ENCODE measurements at places on chromosomes 1 and 21. TPM values are rescaled to one million over a fixed set of nuclear protein-coding genes. Genes with fewer than 3 reads are reported as not detected.

DNA sequence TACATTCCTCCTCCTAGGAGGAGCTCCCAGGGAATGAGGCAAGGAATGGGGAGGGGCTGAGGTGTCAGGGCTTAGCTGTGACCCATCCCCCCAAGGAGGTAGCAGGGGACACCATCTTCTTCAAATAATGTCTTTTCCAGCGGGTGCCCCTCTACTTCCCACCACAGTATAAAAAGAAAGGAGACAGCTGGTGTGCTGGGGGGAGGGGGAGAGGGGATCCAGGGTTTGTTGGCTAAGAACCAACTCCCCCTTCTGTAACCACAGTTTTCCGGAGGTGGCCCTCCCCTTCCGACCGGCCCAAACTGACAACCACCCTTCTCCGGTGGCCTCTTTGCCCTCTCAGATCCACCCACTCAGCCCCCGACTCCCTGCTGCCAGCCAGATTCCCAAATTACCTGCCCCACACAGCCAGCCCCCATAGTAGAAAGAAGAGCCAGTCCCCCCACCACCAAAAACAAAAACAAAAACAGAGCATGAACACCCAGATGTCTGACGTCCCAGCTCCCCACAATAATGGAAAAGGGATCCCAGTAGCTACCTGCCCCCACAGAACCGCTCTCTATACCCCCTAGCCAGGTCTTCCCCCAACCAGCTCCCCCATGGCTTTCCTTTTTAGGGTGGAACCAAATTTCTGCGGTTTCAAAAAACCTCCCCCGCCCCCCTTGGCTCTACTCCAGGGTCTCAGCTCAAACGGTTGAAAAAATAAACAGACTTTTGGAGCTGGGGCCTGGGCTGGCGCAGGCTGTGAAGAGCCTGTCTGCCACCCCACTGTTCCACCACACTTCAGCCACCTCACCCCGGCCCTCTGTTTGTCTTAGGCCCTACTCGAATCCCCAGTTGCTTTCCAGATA, 2.1 kb downstream of the ARHGEF2 start:
- no peaks in the 10 kb centered on the region for H3K27me3 ChIP-seq
- DNase-seq = peak; percentile 70
- H3K27ac ChIP-seq = peak overlapping the region; percentile 57
- peak overlapping the region; percentile 97 for H3K4me3 ChIP-seq
- peaks cover 45% of the 10 kb centered on the region for H3K4me1 ChIP-seq

FALEC gene
- 0.73 TPM for total RNA-seq

DNA sequence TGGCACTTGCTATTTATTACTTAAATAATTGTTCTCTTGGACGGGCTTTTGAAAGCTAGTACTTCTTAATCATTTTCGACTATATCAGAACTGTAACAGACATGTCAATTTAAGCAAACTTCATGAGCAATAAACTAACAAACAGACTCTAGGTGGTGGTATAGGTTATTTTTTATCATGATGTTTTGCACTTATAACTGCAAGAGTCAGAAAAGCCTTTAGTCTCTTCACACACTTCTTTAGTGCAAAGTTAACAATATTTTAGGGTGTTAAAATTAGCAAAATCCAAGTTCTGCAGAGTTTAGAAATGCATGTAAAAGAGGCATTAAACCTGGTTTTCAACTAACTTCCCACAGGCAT, 2.2 kb downstream of the NRIP1 start:
- H3K36me3 ChIP-seq = peaks cover 8% of the 10 kb centered on the region
- peak overlapping the region; percentile 85 for H3K4me3 ChIP-seq
- DNase-seq = peak; percentile 63
- peaks cover 48% of the 10 kb centered on the region for H3K4me1 ChIP-seq
- H3K27ac ChIP-seq = peak overlapping the region; percentile 53

- no peaks in the 10 kb centered on the region for H3K36me3 ChIP-seq
- H3K4me1 ChIP-seq = no peaks in the 10 kb centered on the region
- peak; percentile 55 for DNase-seq
Measured at GRCh38 chr1:171286032-171286705, 27.8 kb upstream of the FMO4 start.

PYCR2 gene
- total RNA-seq = 69.0 TPM

TMPRSS15 gene
- 0.12 TPM for total RNA-seq

PCBP3 gene
- total RNA-seq = 2.4 TPM

DNA sequence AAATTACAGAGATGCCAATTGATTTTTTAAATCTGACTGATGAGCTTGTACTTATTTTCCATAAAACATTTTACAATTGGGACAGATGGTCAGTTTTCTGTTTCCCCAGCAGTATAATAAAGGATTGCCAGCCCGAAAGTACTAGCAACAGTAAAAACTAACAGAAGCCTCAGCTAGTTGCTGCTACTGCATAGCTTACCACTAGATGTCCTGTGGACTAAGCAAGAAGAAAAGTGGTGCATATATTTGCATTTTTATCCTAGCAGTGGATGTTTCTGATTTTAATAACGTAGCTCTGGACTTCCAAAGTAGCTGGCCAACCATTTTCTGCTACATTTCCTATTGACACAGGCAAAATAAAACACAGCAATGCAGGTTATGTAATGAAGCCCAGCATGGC, 241.5 kb downstream of the BARHL2 start:
- H3K27ac ChIP-seq = no peak overlapping the region
- H3K27me3 ChIP-seq = peaks cover 52% of the 10 kb centered on the region
- H3K4me3 ChIP-seq = no peak overlapping the region

LRRN2 gene
- 9.0 TPM for total RNA-seq

PTPRU gene
- total RNA-seq = 25.7 TPM

IGSF5 gene
- total RNA-seq = not detected

DNA sequence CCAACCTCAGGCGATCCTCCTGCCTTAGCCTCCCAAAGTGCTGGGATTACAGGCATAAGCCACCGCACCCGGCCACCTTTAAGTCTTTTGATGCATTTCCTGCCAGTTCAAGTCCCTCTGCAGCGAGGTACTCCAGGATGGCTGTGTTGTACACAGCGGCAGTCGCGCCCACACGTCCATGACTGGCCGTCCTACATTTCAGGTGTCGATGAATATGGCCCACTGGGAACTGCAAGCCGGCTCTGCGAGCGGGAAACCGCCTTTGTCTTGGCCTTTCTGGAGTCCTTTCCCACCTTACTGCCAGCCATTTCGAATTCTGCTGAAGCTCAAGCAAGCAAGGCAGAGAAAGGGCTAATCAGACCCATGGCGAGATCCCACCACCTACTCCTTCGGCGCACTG, 34.6 kb downstream of the TRAPPC10 start:
- no peak overlapping the region for H3K4me3 ChIP-seq
- no peak for DNase-seq
- H3K36me3 ChIP-seq = no peaks in the 10 kb centered on the region

DNA sequence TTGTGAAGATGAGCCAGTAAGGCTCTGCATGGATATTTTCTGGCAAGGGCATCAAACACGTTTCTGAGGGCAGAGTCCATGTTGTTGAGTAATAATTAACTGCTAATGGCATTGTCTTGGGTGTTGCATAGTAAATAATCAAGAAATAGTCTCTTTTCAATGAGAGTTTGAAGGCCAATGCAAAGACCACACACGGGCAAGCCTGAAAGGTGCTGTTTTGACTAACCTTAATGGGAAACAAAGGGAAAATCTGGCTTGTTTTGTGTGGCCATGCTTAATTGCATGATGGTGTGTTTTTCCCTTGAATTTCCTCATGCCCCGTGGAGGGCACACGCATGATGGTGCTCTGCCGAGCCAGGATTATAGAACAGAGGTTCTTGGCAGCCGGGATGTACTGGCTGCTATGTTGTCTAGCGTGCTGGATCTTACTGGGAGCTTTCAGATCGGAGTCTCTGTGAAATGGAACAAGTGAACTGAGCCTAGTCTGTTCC, 127.6 kb downstream of the NOS1AP start:
- DNase-seq = no peak
- H3K27ac ChIP-seq = no peak overlapping the region
- H3K27me3 ChIP-seq = no peaks in the 10 kb centered on the region
- no peak overlapping the region for H3K4me3 ChIP-seq
- H3K36me3 ChIP-seq = no peaks in the 10 kb centered on the region
- H3K4me1 ChIP-seq = peaks cover 9% of the 10 kb centered on the region

DNA sequence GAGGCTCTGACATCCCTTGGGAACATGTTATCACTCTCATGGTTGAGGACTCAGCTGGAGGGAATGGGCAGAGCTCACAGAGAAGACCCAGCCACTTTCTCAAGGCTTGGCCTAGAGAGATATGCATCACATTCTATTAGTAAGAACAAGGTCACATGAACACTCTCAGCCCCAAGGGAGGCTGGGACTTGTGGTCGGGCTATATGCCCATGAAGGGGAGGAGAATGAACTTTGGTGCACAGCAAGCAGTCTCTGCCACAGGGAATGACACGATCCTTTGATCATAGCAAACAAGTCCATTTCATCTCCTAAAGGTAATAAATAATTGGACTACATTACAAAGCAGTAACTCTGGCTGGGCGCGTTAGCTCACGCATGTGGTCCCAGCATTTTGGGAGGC, 105.7 kb downstream of the SYF2 start:
- no peaks in the 10 kb centered on the region for H3K36me3 ChIP-seq
- H3K4me1 ChIP-seq = no peaks in the 10 kb centered on the region
- H3K27me3 ChIP-seq = peaks cover 7% of the 10 kb centered on the region
- H3K27ac ChIP-seq = no peak overlapping the region
- no peak overlapping the region for H3K4me3 ChIP-seq

- peaks cover 22% of the 10 kb centered on the region for H3K4me1 ChIP-seq
- H3K27me3 ChIP-seq = no peaks in the 10 kb centered on the region
- H3K27ac ChIP-seq = no peak overlapping the region
Measured at GRCh38 chr1:154174654-154175053, 17.2 kb downstream of the TPM3 start.

DNA sequence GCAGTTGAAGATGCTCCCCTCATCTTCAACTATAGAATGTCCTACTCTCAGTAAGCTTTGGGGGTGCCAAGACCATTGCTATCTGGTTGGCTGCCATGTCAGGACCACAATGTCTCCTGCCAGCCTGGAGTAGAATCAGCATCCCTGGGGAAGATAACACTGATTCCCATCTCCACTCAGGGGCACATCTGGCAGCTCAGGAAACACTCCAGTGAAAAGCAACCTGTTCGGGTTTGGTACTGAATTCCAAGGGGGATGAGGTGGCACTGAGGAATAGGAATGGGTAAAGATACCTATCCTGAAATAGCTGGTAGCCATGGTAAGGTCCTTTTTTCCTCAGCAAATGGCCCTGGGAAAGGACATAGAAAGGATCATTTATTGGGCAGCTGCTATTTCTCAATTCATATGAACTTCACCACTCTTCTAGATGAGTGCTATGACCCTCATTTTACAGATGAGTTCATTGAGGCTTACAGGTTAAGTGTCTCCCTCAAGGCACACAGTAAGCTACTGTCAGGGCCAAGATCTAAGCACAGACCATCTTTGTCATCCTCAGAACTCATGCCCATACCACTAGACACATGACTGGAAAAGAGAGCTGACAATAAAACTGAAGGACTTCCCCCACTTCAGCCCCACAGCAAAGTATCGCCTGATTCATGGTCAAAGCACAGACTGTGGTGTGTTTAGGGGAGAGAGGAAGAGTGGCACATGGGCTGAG, 31.4 kb downstream of the AK2 start:
- peaks cover 14% of the 10 kb centered on the region for H3K36me3 ChIP-seq
- H3K4me1 ChIP-seq = peaks cover 51% of the 10 kb centered on the region
- no peak for DNase-seq
- H3K27me3 ChIP-seq = no peaks in the 10 kb centered on the region

- DNase-seq = peak; percentile 58
- no peak overlapping the region for H3K27ac ChIP-seq
- H3K4me1 ChIP-seq = peaks cover 35% of the 10 kb centered on the region
- no peaks in the 10 kb centered on the region for H3K27me3 ChIP-seq
- no peak overlapping the region for H3K4me3 ChIP-seq
- H3K36me3 ChIP-seq = no peaks in the 10 kb centered on the region
Measured at GRCh38 chr1:56330391-56331026, 248.9 kb downstream of the PLPP3 start.

SMCP gene
- total RNA-seq = not detected

DNA sequence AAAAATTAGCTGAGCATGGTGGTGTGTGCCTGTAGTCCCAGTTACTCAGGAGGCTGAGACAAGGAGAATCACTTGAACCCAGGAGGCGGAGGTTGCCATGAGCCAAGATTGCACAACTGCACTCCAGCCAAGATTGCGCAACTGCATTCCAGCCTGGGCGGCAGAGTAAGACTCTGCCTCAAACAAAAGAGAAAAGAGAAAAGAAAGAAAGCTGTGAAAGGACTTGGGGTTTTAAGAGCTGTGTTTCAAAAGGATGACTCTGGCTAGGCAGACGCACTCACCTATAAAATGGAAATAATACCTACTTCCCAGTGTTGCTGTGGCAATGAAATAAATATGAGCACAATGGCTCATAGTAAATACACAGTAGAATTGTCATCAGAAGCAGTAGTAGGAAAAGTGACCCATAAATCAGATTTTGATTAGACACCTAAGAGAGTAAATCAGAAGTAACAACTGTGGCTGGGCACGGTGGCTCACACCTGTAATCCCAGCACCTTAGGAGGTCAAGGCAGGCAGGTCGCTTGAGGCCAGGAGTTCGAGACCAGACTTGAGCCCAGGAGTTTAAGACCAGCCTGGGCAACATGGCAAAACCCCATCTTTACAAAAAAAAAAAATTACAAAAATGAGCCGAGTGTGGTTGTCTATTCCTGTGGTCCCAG, 45.9 kb upstream of the PUM1 start:
- peak overlapping the region; percentile 18 for H3K27ac ChIP-seq
- peak; percentile 50 for DNase-seq
- no peaks in the 10 kb centered on the region for H3K27me3 ChIP-seq
- H3K4me3 ChIP-seq = no peak overlapping the region
- H3K36me3 ChIP-seq = no peaks in the 10 kb centered on the region

- no peak for DNase-seq
- peak overlapping the region; percentile 77 for H3K4me3 ChIP-seq
- peaks cover 34% of the 10 kb centered on the region for H3K36me3 ChIP-seq
Measured at GRCh38 chr1:152034324-152034653, 2.5 kb downstream of the S100A11 start.

DNA sequence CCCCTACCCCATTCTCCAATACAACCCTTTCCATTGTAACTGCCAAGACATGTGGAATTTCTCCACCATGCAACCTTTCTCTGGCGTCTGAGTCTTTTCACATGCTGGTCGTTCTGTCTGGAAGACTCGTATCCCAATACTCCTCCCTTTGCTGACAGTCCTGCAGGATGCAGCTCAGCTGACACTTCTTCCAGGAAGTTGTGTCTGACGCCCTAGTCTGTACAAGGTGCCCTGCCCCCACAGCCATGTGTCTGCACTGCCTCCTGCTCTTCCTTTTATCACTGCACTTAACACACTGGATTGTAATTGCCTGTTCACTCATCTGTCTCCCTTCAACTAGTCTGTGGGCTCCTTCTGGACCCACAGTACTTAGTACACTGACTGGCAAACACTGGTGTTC, 188.0 kb downstream of the LMX1A start:
- H3K27ac ChIP-seq = peak overlapping the region; percentile 80
- H3K4me3 ChIP-seq = no peak overlapping the region
- DNase-seq = no peak

DNA sequence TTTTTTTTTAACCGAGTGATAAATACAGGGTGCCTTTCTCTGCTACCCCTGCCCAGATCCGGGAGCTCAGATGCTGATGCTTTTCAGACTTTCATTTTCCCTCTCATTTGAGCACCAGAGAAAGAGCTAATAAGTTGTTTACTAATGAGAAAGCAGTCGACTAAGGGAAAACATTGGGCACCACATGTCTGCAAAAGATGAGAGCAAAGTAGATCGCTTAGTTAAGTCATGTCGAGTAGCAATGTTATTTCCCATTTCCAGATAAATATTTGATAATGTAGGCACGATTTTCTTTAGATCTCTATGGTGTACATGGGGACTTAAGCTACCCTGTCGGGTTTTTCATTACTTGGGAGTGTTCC, 1.2 kb downstream of the PKN2 start:
- peak overlapping the region; percentile 84 for H3K4me3 ChIP-seq
- H3K27me3 ChIP-seq = no peaks in the 10 kb centered on the region
- no peaks in the 10 kb centered on the region for H3K36me3 ChIP-seq
- DNase-seq = peak; percentile 16
- no peak overlapping the region for H3K27ac ChIP-seq
- H3K4me1 ChIP-seq = peaks cover 30% of the 10 kb centered on the region

MMEL1 gene
- total RNA-seq = 1.8 TPM

NUP210L gene
- total RNA-seq = not detected

Measured in PC-3 (cell line).